ENCODE measurements at places on chromosomes 4 and X. TPM values are rescaled to one million over a fixed set of nuclear protein-coding genes. Genes with fewer than 3 reads are reported as not detected.
A peak's percentile ranks its signal among the peaks of the same experiment; 100 is the strongest.

DNA sequence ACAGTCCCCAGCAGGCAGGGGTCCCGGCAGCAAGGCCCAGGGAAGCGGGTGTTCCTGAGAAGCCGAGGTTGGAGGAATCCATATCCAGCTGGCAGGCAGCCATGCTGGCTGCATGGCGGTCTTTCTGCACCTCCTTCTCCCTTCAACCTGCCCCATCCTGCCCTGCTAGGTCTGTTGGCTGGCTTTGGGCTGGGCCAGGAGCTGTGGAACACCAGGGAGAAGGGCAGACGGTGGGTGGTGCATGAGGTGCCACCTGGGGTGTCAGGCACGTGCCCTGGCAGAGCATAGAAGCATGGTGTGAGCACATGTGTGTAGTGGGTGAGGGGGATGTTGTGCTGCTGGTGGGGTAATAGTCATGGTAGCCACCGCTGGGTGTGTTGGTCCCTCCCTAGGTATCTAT is 150.1 kb downstream of the PJA1 start:
- no peak for DNase-seq
- H3K4me1 ChIP-seq = peaks cover 1% of the 10 kb centered on the region
- H3K27ac ChIP-seq = no peak overlapping the region

The FRMD7 gene
- total RNA-seq = not detected

- H3K27ac ChIP-seq = no peak overlapping the region
- H3K4me3 ChIP-seq = no peak overlapping the region
- DNase-seq = no peak
Measured at GRCh38 chrX:19864736-19865135, 22.7 kb downstream of the SH3KBP1 start.

DNA sequence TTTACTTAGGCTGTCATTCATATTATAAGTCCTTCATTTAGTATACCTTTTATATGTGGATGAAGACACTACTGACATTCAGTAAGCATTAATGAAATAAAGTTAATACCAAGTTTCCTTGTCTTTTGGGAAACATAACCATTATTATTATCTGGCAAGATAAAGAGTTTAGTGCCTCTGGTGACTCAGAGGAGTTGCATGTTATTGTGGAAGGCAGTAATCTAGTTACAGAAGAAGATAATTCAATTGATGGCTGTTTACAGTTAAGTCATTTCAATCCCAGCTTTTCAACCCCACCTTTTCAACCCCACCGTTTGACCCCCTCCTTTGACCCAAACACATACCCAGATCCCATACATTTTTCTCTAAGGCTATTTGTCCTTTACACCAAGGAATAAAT is 143.8 kb downstream of the FANCB start:
- H3K27ac ChIP-seq = no peak overlapping the region
- no peaks in the 10 kb centered on the region for H3K36me3 ChIP-seq
- no peaks in the 10 kb centered on the region for H3K27me3 ChIP-seq

DNA sequence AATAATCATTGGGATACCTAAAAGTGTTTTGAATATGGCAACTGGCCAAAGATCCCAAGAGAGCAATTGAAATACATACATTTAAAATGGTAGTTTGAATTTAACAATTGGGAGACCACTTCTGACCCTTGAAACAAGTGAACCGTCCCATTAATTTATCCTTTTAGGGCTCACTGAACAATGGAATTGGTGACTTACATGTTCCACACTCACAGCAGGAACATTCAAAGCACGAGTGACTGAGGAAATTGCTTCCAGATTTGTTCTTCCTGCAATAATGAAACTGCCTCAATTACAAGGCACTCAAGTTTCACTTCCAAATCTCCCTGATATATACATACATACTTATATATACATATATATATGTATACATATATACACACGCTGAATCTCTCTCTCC is 20.6 kb downstream of the SLC39A8 start:
- H3K4me1 ChIP-seq = no peaks in the 10 kb centered on the region
- no peak for DNase-seq
- H3K27me3 ChIP-seq = no peaks in the 10 kb centered on the region
- no peak overlapping the region for H3K4me3 ChIP-seq
- H3K27ac ChIP-seq = no peak overlapping the region
- no peaks in the 10 kb centered on the region for H3K36me3 ChIP-seq

DNA sequence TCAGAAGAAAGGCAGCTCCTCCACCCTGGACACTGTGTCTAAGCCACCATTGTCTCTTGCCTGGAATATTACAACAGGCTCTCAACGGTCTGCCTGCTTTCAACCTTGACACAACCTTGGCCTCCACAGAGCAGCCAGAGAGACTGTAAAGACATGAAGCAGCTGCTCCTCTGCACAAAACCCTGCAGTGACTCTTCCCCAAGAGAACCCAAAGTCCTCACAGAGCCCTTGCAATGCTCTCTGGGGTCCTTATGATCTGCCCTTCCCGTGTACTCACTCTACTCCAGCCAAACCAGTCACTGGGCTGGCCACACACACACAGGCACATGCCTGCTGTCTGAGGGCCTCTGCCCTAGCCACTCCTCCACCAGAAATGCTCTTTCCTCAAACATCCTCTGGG is 75.9 kb upstream of the CPEB2 start:
- H3K36me3 ChIP-seq = no peaks in the 10 kb centered on the region
- no peak overlapping the region for H3K27ac ChIP-seq
- H3K4me3 ChIP-seq = no peak overlapping the region
- no peaks in the 10 kb centered on the region for H3K4me1 ChIP-seq

DNA sequence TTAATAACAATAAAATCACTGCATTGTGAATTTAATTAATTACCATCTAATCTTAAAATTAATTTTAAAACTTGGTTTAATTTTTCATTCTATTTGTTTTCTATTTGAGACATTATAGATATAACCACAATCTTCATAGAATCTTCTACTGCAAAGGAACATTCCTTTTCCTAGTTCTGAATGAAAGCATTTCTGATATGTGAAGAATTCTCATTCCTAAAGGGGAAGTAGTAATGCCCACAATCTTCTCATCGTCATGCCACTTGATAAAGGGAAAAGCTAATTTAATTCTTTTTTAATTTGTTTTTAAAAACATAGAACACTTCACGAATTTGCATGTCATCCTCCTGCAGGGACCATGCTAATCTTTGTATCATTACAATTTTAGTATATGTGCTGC is 23.7 kb downstream of the MGARP start:
- no peaks in the 10 kb centered on the region for H3K36me3 ChIP-seq
- DNase-seq = no peak
- peaks cover 2% of the 10 kb centered on the region for H3K4me1 ChIP-seq
- H3K27ac ChIP-seq = no peak overlapping the region
- H3K4me3 ChIP-seq = no peak overlapping the region
- H3K27me3 ChIP-seq = no peaks in the 10 kb centered on the region

- no peaks in the 10 kb centered on the region for H3K27me3 ChIP-seq
- H3K4me3 ChIP-seq = no peak overlapping the region
- no peaks in the 10 kb centered on the region for H3K36me3 ChIP-seq
- peaks cover 6% of the 10 kb centered on the region for H3K4me1 ChIP-seq
- DNase-seq = no peak
Measured at GRCh38 chr4:18012134-18012806, 9.3 kb downstream of the LCORL start.

GRCh38 chrX:65589304-65589703 is 54.7 kb upstream of the LAS1L start:
- no peak for DNase-seq
- H3K27me3 ChIP-seq = no peaks in the 10 kb centered on the region
- H3K27ac ChIP-seq = no peak overlapping the region
- no peaks in the 10 kb centered on the region for H3K4me1 ChIP-seq
- H3K36me3 ChIP-seq = no peaks in the 10 kb centered on the region

DNA sequence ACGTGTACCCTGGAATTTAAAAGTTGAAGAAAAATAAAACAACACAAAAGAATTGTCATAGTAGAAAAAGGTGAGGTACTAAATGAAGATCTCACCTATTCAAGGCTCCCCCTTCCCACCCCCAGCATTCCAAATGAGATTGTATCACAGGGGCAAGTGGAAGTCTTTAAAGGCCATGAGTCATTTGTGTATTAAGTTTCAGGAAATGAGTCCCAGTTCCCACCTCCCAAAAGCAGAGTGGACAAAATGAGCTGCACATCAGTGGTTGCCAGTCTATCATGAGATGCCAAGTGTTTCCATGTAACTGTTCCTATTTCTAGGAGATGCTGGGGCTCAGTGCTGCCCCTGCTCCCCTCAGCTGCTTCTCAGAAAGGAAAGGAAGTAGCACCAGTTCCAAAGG is 20.1 kb downstream of the ARHGEF9 start:
- H3K4me1 ChIP-seq = no peaks in the 10 kb centered on the region
- no peaks in the 10 kb centered on the region for H3K36me3 ChIP-seq
- no peak overlapping the region for H3K4me3 ChIP-seq
- H3K27ac ChIP-seq = no peak overlapping the region

- DNase-seq = no peak
- peak overlapping the region; percentile 91 for H3K4me3 ChIP-seq
- peak overlapping the region; percentile 61 for H3K27ac ChIP-seq
Measured at GRCh38 chrX:136250191-136251040, 784 bp downstream of the MAP7D3 start.

The BANK1 gene
- total RNA-seq = under 0.01 TPM

DNA sequence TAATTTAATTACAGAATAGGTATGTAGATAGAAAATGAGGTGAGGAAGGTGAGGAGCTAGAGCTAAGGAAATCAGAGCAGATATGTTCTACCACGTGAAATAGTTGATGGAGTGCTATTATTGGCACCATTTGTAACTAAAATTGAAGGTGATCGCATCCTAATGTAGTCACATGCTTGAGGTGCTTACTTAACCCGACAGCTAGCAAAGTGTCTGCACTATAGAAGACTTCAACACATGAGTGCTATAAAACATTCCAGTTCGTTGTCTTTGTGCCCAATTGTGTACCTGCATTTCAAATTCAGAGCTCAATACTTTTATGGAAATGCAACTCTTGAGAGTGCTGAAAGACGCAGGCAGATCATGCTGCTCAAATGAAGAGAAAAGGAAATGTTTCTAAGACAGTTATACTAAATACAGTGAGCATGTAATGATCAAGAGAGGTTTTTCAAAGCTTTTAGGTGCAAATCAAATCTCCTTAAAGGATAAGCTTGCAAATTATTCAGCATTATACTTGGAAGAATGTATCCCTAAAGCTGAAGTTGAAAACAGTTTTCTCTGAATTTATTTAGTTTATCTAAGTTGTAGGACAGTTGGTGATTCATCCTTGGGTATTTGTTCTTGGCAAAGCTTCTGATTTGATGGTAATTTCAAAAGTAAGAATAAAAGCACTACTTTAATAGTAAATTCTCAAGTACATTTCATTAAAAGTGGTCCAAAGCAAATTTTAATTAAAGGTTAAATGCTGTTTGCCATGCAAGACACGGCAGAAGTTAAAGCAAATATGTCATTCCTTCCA is 223.9 kb upstream of the EPHA5 start:
- no peak for DNase-seq
- no peaks in the 10 kb centered on the region for H3K27me3 ChIP-seq
- no peaks in the 10 kb centered on the region for H3K4me1 ChIP-seq
- H3K36me3 ChIP-seq = no peaks in the 10 kb centered on the region

GRCh38 chr4:19416146-19416545 is 835.6 kb upstream of the SLIT2 start:
- H3K27me3 ChIP-seq = no peaks in the 10 kb centered on the region
- H3K4me3 ChIP-seq = no peak overlapping the region
- no peak for DNase-seq
- no peaks in the 10 kb centered on the region for H3K36me3 ChIP-seq

- no peak overlapping the region for H3K27ac ChIP-seq
- H3K36me3 ChIP-seq = no peaks in the 10 kb centered on the region
- no peaks in the 10 kb centered on the region for H3K4me1 ChIP-seq
- no peaks in the 10 kb centered on the region for H3K27me3 ChIP-seq
- no peak for DNase-seq
- H3K4me3 ChIP-seq = no peak overlapping the region
Measured at GRCh38 chr4:164212134-164212533, 541.8 kb upstream of the SMIM31 start.

The IL2 gene
- total RNA-seq = not detected

DNA sequence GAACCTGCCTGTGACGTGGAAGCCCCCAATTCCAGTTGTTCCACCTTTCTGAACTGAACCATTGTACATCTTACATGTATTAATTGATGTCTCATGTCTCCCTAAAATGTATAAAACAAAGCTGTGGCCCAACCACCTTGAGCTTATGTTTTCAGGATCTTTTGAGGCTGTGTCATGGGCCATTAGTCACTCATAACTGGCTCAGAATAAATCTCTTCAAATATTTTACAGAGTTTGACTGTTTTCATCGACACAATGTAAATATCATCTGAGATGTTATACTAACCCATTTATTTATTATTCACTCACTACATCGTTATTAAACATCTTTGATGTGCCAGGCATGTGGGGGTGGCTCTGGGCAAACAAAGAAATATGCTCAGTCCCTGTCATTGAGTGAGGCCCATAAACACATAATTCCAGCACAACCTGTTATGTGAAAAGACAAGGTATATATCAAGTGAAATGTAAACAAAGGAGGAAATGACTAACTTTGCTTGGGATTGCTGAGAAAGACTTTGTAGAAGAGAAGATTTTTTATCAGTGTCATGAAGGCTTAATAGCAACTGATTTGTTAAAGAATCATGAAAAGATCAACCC is 34.5 kb upstream of the PPM1K start:
- no peak overlapping the region for H3K4me3 ChIP-seq
- no peaks in the 10 kb centered on the region for H3K36me3 ChIP-seq
- peaks cover 5% of the 10 kb centered on the region for H3K27me3 ChIP-seq
- 0 out of 2 replicates have a peak, but pooled peaks cover 3% of the 10 kb centered on the region for H3K4me1 ChIP-seq
- no peak for DNase-seq

Data from IMR-90 (cell line).